Stimulated activated CD4-positive, alpha-beta T cell treated with anti-CD3 and anti-CD28 coated beads, Interleukin-15, amount 100 ng/mL, for 24 hours (primary cell): ENCODE measurements at places on chromosomes 16 and 17.

GRCh38 chr16:66300501-66300900, 66.0 kb upstream of the CDH5 start:
- DNase-seq: no peak

GRCh38 chr17:29165261-29165660, 14.9 kb downstream of the MYO18A start:
- no peak for DNase-seq

GRCh38 chr17:42179911-42180410, 981 bp downstream of the KCNH4 start:
- DNase-seq: peak; percentile 43

DNA sequence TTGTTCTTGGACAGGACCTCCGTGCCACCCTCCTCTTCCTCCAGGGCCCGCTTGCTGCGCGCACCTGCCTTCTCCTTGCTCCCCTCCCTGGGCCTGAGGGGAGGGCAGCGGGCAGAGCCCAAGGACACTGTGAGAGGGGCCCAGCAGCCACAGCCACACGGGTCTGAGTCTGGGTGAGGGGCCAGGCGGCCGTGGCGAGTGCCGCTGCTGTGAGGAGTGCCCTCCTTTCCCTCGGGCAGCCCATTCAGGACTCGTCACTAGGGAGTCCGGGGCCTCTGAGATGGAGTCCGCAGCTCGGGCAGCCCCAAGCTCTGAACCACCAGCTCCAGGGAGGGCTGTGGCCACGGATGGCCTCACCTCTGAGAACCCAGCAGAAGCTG, 5.6 kb downstream of the DUS1L start:
- DNase-seq: no peak

- DNase-seq: peak; percentile 72
These were observed 1.0 kb upstream of the CKLF start for GRCh38 chr16:66551348-66551759.

DNA sequence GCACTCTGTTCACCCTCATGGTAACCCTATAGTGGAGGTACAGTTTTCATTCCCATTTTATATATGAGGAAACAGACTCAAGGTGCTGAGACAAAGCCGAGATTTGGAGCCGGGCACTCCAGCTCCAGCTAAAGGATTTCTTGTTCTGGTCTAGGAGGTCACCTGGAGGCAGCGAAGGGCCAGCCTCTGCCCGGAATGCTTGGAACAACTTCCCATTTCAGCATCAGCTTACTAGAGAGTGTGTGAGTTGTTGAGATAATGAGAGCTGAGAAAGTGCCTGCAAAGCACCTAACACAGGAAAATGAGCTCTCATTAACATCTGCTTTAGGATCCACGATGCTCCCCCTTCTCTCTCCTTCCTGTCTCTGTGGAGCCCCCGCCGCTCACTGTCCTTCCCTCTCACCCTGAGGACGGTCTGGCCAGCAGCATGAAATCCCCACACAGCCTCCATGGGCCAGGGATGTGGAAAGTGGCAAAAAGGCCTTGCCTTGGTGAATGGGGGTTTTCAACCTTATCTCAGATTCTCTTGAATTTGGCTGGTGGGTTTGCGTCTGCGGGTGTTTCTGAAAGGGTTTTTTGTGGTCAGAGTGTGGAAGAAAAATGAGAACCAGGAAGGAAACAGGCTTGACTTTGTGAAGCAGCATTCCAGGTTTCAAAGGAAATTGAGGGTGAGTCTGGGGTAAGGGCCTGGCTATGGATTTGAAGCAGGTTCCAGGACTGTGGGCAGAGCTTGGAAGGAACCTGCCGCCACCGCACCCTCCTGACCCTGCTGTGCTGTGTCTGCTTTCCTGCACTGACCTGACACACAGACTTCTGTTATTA, 178.7 kb downstream of the FOXL1 start:
- no peak for DNase-seq

DNA sequence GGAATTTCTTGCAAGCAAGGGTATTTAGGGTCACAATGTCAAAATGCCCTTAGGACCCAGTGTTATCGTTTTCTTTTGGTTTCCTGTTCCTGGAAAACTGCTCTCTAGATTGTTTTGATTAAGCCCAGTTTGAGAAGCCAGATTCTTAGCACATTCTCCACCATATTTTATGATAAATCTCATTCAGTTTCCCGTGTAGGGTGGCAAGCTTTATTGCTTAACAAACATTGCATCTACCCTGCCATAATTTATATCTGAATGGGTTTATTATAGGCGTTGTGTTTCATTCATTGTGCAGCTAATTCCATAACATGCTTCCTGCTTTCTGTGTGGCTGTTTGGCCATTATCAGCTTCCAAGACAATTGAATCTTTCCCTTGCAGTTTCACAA, 389.1 kb upstream of the DYNLRB2 start:
- no peak for DNase-seq

DNA sequence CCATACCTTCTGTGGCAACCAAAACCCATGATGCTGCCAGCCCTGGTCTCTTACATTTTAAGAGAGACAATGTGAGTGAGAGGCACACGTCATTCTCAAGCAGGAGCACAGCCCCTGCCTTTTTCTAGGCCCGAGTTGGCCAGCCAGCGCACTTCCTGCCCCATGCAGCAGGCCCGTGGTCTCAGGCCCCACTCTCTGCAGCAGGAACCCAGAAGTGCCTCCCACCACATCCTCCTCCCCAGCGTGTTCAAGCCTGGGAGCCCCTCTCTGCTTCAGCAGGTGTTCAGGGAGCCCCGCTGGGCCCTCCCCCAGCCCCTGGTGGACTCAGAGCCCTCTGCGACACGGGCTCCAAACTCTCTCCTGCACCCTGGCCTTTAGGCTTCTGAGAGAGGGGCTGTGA, 30.5 kb downstream of the ITGAE start:
- no peak for DNase-seq

GRCh38 chr16:67917852-67918236, 13.8 kb downstream of the CTRL start:
- DNase-seq: peak; percentile 68

DNA sequence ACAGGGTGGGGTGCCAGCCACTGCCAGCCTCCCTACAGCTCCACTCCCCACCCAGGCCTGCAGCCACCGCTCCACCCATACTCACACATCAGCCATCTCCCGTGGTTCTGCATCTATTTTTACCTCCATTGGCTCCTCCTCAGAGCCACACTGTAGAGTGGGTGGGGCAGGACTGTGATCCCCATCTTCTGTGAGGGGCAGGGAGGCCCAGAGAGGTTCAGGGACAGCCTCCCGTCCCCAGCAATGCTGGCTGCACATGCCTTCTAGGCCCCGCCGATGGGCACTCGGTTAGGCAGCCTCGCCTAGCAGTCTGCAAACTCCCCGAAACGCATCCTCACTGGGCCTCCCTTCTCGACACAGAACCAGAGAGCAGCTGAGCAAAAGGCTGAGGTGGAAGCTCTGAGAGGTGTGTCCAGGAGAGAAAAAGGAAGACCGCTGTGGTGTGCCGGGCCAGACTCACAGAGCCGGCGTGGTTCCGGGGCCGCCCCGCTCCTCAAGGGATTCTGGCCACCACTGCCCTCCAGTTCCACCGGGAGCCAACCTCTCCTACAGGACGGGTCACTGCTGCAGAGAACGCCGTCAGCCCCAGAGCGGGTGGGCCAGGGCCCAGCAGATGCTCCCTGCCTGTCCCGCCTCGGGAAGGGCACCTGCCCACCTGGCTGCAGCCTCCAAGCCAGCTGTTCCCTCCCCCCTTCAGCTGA, 71.9 kb downstream of the ABR start:
- no peak for DNase-seq
